Activated CD8-positive, alpha-beta memory T cell treated with anti-CD3 and anti-CD28 coated beads, Interleukin-2, amount 50 U/mL, for 4 hours (primary cell): ENCODE measurements at places on chromosomes 16 and 17.

DNA sequence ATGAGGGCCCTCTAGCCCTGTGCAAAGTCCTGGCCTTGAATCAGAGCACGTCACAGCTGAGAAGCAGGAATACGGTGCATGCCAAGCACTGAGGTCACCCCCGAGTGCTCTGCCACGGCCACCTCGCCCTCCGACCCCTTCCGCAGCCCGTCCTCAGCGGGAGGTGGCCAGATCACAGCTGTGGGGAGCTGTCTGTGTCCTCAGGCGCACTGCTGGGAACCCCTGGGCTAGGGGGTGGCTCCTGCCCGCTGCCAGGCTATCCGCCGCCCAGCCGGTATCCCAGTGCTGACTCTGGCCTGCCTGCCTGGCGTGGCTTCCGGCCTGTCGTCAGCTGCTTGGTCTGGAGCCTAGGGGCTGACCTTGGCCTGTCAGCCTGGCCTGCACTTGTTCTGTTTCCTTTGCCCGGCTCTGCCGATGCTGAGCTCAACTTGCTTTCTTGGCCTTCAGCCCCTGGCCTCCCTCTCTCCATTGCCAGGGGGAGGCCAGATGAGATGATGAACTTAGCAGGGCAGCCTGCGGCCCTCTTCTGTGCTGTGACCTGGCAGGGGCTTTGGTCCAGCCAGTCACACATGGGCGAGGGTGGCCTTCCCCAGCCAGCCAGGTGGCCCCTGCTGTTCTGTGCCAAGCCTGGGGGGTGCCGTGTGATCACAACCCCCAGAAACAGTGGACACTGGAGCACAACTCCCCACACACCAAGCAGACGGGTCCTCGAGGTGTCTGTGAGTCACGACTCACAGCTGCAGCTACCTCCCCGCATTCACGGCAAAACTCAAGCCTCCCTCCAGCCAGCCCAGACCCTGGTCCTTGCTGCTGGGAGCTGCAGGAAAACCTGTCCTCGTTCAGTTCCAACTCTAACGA is 77.3 kb downstream of the ZDHHC7 start:
- DNase-seq: no peak

- no peak for DNase-seq
These were observed 122.8 kb upstream of the HS3ST4 start for GRCh38 chr16:25568991-25569390.

DNA sequence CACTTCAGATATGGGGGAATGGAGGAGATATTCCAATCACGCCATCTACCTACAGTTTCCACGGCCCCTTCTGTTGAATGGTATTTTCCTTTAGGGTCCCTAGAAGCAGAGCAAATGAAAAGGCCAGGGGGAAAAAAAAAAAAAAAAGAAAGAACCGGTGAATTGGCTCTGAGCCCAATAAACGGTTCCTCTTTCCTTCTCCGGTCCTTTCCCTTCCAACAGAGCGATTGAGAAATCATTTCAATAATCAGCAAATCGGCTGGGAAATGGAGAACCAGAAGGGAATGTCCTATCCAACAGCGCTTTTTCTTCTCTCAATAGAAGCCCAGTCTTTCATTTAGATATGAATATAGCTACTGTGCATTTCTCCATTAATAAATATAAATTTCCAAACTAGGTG is 26.8 kb upstream of the HOXB13 start:
- DNase-seq: no peak

- DNase-seq: no peak
These were observed 26.5 kb downstream of the SREBF1 start for GRCh38 chr17:17810084-17810894.

DNA sequence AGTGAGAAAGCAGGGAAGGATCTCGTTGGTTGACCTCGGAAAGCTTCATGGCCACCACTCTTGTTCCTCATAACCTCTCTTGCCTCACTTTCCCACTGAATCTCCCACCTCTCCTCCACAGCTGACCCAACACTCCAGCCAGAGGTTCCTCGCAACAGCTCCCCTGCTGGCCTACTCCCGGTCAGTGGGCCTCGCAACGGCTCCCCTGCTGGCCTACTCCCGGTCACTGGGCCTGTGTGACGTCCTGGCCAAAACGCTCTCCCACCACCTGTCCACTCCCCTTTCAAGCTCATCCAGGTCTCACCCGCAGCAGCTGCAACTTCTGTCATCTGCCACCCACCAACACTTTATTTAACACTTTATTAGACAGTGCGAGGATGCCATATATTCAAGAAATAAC is 149.1 kb downstream of the VPS53 start:
- no peak for DNase-seq

GRCh38 chr16:74633686-74634085 is 26.8 kb upstream of the GLG1 start:
- no peak for DNase-seq

DNA sequence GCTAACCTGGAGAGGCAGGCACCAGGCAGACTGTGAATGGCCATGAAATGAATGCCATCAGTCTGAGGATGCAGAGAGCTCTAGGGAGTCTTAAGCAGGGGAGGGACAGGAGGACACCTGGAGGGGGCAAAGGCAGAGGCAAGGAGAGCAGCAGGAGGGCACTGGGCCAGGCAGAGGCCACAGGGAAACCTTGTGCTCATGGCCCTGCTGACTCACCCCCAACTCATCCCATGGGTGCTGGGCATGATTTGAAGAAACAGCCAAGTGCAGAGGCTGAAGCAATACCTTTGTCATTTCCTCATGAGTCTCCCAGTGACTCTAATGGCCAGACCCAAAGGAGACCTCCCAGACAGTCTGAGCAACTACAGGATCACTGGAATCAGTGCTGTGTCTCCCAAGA is 141.4 kb downstream of the TMEM132E start:
- DNase-seq: no peak

- DNase-seq: no peak
These were observed 78.3 kb downstream of the RPA1 start for GRCh38 chr17:1907909-1908698.

DNA sequence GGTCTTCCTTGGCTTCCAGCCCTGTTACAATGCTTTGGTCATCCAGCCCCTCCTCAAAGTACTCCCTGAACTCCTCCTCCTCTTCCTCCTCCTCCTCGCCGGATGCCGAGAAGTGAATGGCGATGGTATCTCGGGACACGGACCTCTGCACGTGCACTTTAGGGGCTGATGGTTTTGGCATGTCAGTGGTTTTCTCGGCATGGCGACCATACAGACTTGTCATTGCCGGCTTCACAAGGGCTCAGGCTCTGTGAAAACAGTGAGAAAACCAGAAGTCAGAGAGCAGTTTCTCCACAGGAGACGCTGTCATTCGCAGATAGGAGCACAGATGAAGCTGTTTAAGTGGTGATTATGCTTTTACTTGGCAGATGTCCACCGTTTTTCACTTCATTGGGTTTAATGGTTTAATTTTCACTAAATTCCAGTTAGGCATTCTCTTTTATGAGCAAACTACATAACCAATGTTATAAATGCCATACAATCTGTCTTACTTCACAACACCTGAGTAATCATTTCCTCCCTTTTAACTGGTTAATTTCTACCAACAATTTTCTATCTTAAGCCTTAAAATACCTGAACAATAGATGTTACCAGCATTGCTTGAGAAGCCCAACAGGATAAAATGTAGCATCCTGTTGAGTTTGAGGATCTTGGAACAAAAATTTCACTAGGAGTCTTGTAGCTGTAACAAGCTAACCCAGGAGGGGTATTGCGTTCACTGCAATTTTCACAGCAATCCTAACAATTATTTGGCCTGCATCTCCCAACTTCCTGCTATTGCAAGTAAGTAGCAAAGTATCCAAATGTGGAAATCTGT is 48.9 kb downstream of the TEX2 start:
- DNase-seq: no peak

DNA sequence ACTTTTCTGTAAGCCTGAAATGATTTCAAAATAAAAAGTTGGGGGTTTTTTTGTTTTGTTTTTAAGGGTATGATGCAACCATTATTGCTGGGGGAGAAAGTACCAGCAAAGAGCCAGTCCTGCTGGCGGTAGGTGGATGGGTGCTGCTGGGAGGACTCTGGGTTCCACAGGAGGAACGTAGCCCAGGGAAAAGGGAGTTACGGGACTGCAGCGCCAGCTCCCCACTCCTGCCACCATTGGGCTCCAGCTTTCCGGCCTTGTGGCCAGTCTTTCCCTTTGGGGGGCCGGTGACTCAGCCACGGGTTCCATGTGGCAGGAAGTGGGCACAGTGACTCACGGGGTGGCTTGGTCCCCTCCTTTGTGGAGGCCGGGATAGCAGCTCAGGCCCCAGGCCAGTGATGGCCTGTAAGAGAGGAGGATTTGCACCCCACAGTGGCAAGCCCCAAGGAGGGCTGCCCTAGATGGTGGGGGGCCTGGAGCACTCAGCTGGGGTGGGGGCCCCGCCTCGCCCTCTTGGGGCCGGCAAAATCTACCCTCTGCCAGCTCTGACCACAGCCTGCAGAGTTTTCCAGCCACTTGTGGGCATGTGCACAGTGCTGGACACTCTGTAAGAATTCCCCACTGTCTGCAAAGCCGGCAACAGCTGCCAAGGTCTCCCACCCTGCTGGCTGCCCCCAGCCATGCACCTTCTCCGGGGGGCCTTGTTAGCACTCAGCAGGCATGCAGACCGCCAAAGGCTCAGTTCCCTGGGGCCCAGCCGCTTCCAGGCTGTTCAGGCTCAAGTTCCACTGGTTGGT is 30.4 kb downstream of the SOCS3 start:
- DNase-seq: no peak
